MM.1S (cell line): ENCODE measurements at places on chromosomes 1 and 21.

- DNase-seq = no peak
Observed at GRCh38 chr1:32341971-32342370, 5.9 kb upstream of the MARCKSL1 start.

DNA sequence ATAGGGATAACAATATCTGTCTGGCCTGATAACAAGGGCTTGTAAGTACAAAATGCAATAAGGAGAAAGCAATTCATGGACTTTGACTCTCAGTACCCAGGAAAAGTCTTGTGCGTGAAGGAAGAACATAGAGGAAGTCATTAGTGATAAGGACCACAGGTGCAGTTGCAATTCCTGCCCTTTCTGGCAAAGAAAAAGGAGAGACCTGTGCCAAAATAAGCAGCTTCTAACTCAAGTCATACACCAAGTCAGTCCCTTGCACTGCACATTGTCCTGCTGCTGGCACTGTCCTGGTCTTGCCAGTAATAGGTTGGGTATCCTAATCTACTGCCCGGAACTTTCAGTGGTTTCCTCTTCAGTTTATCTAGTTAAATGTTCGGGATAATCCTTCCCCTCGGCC lies 14.8 kb upstream of the SOD1 start:
- no peak for DNase-seq

GRCh38 chr1:97783751-97784150 lies 137.1 kb downstream of the DPYD start:
- DNase-seq = no peak

- DNase-seq = peak; percentile 32
Observed at GRCh38 chr1:180953291-180954004, 40.8 kb downstream of the KIAA1614 start.

DNA sequence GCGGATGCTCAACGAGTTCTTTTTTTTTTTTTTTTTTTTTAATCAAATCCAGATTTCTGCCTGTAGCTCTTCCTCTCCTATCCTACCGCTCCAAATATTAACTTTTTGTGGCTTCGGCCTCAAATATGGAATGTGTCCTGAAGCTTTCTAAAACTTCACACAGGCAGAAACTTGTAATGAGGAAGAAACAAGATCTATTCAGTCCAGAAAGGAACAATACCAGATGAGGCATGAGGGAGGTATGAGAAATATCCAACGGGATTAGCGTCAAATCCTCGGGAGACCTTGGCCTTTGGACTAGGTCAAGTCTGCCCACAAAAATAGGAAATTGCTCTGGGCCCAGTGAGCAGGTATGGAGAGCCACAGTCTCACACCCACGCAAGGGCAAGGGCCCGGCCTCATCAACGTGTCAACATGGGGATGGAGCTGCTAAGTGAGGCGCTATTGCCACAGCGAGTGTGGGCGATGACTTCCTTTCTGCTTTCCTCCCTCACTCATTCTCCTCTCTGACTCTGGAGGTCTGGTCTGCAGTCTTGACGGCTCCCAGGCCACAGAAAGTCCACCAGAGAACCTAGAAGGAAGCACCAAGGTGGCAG lies 66.6 kb downstream of the BCAR3 start:
- DNase-seq = no peak
